ENCODE measurements at places on chromosomes 11 and 22.

DNA sequence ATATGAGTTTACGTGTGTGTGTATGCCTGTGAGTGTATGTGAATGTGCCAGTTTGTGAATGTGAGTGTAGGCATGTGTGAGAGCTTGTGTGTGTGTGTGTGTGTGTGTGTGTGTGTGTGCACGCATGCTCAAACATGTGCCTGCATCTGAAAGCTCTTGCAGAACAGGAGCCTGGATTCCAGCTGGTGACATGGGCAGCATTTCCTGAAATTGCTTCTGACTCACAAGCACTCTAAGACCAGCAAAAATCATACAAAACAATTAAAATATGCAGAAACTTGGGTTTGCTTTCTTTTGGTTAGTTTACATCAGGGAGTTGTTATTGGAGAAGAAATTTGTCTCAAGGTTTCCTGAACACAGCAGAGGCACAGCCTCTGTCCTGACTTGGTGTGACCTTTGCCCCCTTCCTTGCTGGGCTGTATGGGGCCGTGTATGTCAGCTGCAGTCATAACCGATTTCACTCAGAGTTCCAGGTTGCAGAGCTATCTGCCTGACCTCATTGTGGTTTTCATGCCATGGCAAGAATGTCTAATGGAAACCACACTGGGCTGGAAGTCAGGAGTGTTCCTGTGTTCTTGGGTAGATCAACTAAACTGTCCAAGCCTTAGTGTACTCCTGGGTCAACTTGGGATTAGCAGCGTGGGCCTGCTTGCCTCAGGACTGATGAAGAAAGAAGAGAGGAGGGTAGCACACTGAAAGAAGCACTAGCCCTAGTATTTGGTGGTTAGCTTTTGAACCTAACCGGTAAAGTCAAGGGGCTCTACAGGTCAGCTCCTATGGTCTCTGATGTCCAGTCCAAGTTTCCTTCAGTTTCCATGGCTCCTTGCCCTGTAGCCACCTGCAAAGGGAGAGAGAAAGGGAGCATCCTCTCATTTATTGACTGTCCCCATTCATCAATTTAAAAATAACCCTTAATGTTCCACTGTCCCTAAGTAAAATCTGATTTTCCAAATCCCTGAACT is 143.7 kb downstream of the SNX19 start:
- DNase-seq = peak; percentile 90

- no peak for DNase-seq
Observed at GRCh38 chr11:16933756-16934603, 80.2 kb downstream of the PLEKHA7 start.

GRCh38 chr11:30635401-30635989 is 49.3 kb upstream of the MPPED2 start:
- DNase-seq = no peak

GRCh38 chr11:45872651-45873356 is 12.6 kb upstream of the MAPK8IP1 start:
- DNase-seq = peak; percentile 79

DNA sequence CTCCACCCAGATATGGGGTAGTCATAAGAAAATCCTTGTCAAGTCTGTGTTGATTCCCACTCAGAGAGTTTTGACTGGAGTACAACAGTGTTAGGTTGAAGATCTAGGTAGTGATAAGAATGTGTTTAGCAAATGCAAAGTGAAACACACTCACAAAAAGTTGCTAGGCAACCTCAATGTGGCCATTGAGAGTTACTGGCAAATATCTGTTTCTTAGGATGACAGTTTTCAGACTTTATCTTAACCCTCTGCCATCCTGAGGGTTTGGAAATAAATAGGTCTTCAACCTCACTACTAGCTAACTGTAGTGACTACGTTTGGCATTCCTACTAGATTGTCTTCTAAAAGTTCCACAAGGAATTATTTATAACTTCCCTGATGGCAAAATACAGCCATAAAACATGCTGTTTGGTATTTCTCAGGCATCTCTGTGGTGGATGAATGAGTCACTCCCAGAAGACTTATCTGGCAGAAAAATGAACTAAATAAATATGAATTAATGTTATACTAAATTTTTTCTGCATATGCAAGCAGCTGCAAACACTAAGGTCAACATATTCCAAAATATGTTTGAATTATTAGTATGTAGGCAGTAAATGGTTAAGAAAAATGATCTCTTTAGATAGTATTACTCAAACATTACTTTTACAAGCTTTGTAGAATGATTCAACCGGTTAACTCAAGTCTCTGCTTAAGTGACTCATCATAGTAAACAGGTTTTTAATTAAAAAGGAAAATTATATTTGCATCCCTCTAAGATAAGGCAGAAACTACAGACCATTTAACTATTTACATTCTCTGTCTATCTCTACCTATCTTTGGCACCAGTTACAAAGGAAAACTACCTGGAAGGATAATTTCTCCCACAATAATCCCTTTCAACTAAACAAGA is 17.1 kb upstream of the SYTL2 start:
- DNase-seq = peak; percentile 95

DNA sequence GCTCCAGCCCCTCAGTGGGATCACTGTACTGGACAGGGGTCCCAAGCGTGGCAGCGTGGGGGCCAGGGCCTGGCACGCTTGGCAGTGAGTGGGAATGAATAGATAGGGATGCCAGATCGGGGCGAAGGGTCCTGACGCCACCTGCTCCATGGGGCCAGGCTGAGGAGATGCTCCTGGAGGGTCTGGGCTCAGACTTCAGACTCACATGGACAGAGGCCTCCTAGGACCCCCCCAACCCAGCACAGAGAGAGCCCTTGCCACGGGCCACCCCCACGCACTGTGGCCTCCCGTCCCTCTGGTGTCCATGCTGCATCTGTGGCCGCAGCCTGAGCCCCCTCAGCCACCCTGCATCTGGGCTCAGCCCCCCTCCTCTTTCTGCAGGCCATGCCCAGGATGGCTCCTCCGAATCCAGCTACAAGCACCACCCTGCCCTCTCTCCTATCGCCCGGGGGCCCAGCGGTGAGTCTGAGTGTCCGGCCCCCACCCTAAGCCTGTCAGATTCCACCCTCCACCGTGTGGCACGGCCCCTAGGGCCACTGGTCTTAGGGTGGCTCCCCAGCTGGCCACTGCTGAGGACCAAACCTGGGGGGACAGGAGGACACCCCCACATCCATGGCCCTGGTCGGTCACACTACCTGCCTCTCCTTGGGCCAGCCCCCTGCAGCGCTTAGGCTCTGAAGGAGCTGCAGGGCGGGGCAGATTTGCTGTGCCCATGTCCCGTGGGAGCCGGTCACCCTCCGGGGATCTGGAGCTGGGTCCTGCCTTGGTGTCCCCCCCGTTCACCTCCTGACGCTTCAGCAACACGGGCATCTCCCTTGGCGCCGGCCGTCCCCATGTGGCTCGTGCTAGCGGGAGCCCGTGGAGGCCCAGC is 2.7 kb downstream of the MUC5AC start:
- no peak for DNase-seq

DNA sequence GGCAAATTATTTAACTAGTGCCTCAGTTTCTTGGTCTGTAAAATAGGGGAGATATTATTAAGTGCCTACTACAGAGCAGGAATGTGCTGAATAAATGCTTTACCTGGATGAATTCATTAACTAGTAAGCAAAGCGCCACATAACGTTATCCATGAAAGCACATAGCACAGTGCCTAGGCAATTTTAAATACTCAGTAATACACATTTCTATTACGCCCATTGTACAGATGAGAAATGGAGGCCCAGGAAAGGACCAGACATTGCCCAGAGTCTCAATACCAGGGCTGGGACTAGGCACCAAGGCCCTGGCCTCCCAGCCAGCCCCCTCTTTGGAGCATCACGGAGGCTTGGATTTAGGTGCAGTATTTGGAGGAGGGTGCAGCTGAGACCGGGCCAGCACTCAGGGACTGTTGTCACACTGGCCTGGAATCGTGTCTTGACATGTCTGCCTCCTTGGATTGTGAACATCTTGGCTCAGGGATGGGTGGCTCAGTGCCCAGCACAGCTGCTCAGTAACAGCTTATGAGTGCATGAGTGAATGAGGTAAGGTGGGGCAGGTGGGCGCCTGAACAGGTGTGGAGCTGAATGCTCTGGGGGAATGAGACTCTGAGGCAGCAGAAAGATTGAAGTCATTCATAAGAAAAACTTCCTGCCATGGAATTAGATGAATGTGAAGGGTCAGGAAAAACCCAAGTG is 42.1 kb upstream of the TPBGL start:
- DNase-seq = no peak

GRCh38 chr11:22432291-22433093 is 94.3 kb downstream of the SLC17A6 start:
- no peak for DNase-seq

DNA sequence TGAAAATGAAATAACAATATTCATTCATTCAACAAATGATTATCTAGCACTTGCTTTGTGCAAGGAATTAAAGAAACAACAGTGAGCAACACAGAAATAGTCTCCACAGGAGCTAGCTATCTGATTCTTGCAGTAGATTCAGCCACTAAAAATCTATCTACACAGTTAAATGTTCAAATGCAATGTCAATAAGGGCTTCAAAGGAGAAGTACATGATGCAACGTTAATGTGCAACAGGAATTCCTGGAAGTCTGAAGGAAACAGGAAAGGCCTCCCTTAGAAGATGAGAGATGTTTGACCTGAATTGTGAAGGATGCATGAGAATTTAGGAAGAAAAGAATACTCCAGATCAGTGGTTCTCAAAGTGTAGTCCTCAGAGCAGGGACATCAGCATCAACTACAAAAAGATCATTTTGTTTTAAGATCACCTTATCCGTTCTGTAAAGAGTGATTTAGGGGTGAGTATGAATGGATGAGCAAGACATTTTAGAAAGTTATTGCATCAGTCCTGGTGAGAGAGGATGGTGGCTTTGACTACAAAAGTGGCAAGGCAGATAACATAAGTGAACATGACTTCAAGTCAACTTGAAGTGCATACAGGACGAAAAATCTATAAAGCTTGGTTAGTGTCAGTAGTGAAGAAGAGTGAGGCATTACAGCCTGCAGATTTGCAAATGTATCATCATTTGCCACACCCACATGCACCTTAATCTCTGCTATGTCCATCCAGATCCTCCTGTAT is 96.0 kb downstream of the ETS1 start:
- DNase-seq = no peak

GRCh38 chr11:62669420-62670161 is 1.9 kb upstream of the UQCC3 start:
- no peak for DNase-seq

- DNase-seq = no peak
Observed at GRCh38 chr11:3044004-3044403, 13.2 kb downstream of the CARS1 start.

Measured in HFFc6 (cell line).